ENCODE measurements at places on chromosomes 12 and 14.

- no peak for DNase-seq
Measured at GRCh38 chr12:104452087-104452486, 4.7 kb upstream of the CHST11 start.

DNA sequence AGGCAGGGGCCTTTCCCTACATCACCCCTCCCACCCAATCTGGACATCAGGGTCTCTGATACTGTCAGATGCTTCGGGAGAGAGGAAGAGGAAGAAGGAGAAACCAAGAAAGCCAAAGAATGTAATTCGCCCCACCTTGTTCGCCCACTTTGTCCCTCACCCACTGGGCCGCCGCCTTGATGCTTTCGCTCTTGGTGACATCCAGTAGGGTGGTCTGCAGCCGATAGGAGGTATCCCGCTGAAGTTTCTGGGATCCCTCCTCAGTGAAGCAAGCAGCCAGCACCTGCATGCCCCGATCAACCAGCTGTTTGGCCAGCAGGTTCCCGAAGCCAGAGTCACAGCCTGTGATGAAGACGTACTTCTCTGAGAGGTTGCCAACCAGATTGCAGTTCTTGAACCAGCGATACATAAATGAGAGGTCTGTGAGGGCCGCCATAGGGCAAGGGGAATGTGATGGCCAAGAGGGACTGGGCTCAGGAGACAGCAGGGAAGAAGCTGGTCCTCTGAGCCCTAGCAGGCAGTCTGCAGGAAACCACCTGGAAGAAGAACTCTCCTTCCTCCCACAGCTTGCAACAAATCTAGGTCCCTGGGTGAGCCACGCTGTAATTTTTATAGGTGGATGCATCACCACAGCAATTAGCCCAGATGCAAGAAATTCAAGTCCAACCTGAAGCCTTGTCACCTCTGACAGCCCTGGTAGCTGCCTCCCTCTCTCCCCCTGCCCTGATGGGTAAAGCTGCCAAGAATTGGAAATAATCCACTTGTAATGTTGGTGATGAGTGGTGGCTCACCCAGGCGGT, at the start of gene SDR9C7:
TSS of gene SDR9C7 (minus strand) at position 583 of the 800 bp plus-strand sequence. CDS start at position 436, 147 bp downstream.
- no peak for DNase-seq

DNA sequence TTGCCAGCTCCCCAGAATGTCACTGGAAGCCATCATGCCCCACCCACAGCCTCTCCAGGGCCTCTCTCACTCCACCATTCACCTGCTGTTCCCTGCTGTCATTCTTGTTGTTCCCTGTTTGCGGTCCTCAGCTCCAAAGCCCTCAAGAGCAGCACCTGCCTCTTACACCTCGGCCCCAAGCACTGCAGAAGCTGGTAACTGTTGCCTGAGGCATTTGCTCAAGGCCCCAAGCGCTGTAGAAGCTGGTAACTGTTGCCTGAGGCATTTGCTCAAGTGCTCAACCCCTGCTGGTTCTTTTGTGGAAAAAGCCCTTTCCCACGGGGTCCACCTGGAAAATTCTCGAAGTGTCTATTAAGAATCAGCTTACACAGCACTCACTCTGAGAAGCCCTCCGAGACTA, 78.0 kb downstream of the ARL6IP4 start:
- no peak for DNase-seq

GRCh38 chr12:89494411-89495231, 30.0 kb downstream of the GALNT4 start:
- no peak for DNase-seq

DNA sequence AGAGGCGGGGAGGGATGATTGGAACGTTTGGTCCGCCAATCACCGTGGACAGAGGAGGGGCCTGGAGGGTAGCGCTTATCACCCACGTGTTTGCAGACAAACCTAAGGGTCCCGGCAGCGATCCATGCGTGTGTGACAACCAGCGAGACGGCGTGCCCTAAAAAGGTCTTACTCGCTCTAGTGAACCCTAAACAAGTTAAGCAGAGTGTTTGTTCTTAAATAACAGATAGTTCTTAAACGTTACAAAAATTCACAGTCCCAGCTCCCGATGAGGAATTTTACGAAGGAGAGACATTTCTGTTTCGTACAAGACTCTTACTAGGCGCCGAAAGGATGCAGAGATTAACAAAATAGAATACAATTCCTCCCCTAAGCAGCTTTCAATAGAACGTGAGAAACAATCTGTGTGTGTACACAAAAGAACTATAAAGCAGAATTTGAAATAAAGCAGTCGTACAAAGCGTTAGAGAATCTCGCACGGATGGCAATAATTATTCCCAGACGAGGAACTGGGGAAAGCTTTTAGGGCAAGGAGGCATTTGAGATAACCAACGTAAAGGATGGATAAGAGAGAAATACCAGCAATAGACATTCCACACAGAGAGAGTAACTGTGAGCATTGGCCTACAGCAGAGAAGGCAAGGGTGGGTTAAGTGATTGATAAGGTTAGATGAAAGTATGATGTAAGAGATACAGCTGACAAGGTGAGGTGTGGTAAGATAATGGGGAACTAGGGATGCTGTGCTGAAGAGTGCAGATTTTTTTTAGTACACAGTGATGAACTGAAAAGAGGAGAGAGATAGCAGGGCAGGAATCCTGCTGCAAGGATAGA, 831 bp upstream of the RPS6KA5 start:
- no peak for DNase-seq

All from GM18507 (cell line).